GOT3 (cell line): ENCODE measurements at places on chromosomes 12 and 14.

- DNase-seq, result no peak
Measured at GRCh38 chr12:110540048-110540447, 37.9 kb downstream of the RAD9B start.

DNA sequence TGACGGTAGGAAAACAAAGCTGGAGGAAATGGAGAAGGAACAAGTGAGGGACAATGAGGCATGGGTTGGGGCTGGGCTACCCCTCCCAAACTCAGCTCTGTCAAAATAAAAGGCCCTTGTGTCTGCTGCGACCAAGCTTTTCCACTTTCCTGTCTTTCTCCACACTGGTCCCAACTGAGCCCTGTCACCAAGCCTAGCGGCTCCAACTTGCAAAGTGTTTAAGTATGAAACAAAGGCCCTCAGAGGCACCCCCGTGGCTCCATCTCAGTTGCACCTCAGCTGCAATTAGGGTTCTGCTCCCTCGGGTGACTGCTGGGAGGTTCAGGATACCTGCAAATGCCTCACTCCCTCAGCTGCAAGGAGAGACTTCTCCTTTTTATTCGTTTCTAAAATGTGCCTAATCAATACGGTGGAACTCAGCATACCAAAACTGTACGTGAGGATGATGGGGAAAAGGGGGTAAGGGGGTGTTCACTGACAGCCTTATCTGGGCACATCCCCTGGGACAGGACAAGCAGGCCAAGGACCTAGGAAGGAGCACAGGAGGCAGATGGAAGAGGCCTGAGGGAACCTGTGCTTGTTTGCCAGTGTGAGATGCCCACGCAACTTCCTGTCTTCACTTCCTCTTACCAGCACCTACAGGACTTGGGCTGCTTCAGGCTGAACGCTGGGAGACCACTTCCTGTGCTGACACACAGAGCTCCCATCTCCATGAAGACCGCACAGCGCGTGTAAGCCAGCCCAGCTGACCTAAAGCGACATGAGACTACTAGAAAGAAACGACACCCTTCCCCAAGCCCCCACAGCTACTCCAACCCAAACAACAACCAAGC lies 8.9 kb downstream of the VAMP1 start:
- no peak for DNase-seq

DNA sequence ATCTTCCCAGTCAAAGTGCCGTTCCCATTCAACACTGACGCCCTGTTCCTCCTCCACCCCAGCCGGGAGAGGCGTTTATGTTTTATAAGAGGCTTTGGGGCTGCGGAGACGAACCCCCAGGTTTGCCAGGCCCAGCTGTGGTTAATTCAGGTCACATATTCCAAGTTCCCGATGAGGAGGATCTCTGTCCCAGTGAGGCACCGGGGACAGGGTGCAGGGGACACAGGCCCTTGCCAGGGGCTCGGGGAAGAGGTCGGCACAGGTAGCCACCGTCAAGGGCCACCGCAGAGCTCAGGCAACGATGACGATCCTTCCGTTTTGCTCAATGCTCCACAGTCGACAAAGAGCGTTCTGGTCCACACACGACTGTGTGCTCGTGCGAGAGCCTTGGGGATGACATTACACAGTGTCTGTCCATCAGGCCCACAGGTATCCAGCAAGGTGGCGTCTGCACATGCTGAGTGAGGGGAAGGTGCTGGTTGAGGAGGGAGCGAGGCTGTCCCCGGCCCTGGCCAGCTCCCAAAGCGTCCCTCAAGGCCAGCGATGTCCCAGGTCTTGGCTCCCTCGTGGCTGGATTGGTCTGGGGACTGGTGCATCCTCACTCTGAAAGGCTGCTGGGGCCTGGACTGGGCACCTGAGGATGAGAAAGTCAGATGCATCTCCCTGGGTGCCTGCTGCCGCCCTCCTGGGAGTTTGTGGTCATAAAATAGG lies 189.2 kb upstream of the C14orf180 start:
- no peak for DNase-seq

DNA sequence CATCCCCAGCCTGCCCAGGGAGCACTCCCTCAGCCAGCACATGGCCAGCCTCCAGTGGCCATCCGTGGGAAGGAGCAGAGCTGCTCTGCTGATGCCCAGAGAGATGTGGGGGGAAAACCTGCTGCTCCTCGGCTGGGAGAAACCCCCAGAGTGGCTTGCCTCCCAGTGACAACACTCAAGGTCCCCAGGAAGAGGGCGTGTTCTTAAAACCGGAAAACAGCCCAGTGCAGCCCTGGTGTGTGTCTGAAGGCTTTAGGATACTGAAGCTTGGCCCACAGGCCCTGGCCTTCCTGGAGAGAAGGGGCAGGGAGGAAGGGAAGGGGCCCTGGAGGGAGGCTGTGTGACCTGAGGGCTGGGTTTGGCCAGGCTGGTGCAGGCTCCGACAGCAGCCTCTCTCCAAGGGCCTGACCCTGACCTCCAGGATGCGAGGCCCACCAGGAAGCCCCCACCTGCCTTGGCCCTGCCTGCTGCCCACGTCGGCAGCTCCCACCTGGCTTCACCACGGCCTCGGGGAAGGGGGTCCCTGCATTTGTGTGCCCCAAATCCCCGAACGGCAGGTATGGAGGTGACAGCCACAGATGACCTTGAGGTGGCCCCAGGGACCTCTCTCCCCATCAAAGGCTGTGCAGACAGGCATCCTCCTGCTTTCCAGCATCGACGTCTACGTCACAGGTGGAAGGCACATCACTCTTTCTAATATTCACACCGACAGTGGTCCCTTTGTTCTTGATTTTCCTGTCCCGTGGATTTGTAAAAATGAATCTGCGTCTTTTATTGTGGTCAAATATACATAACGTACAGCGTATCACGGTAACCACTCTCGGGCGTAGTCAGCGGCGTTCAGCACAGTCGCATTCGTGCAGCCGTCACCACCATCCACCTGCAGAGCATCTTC lies 190.0 kb upstream of the C14orf180 start:
- no peak for DNase-seq

GRCh38 chr12:115312901-115313300 lies 628.9 kb upstream of the TBX3 start:
- DNase-seq, result no peak

GRCh38 chr14:51207621-51208020 lies 32.4 kb upstream of the TMX1 start:
- no peak for DNase-seq

DNA sequence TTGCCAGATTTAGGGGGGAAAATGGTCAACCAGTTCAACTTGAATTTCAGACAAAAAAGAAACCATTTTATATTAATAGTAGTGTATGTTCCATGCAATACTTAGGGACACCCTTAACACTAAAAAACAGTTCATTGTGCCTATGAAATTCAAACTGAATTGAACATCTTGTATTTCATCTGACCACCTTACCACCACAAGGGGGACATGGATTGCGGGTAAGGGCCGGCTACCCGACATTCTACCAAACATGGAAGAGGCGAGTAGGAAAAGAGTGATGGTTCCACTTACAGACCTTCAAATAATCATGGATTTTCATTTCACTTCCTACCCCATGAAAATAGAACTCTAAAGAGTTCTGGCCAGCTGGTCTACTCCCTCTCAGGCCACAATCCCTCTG lies 10.3 kb upstream of the STK38L start:
- DNase-seq, result no peak

- no peak for DNase-seq
Measured at GRCh38 chr12:124763594-124763979, 100.1 kb downstream of the SCARB1 start.

GRCh38 chr14:90402016-90402415 lies 5.2 kb downstream of the CALM1 start:
- no peak for DNase-seq

DNA sequence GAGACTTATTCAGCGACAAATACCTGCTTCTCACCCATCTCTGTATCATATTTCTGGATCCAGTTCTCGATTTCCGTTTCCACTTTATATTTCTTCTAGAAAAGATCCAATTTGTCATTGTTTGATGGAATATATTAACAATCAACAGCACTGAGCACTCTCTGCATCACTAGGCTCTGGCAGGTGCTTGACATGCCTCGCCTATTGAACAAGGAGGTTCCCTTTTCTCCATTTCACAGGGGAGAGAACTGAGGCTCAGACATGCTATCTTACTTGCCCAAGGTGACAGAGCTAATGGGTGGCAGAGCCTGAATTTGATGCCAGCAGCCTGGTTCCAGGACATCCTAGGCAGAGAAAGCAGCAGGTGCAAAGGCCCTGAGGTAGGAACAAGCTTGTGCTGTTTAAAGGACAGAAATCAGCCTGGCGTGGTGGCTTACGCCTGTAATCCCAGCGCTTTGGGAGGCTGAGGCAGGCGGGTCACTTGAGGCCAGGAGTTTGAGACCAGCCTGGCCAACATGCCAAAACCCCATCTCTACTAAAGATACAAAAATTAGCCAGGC lies 12.1 kb downstream of the RITA1 start:
- DNase-seq, result no peak

DNA sequence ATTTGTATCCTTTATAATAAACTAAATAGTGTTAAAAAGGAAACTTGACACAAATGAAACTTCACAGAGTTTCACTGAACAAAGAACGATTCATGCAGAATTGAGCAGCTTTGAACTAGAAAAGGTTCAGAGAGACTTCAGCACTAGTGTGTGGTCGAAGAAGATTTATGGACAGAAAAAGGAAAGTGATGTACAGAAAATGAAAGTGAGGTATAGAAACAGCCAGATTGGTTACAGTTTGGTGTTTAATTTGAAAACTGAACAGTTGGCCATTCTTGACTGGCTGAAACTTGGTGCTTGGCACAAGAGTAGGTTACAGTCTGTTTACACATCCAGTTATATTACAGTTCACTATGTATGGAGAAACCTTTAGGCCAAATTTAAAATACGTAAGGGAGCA lies 207.1 kb downstream of the GALC start:
- DNase-seq, result no peak
